G401 (cell line): ENCODE measurements at places on chromosomes 11 and 22.

DNA sequence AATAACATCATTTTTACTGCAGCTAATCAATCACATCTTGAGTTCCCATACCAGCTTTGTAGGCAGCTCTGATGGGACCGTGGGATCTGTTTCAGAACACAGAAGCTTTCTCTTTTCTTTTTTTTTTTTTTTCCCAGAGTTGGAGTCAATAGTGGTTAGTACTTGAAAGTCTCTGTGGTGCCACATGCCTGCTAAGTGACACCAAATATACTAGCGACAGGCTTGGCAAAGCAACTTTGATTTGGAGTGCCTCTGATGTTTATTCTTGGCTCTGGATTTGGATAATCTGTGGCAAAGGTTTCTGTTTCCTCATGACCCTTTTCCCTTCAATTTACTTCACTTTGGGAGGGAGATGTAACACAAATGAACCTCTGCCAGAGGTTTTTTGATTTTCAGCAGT, 681.4 kb upstream of the TENM4 start:
- peak; percentile 2 for DNase-seq

DNA sequence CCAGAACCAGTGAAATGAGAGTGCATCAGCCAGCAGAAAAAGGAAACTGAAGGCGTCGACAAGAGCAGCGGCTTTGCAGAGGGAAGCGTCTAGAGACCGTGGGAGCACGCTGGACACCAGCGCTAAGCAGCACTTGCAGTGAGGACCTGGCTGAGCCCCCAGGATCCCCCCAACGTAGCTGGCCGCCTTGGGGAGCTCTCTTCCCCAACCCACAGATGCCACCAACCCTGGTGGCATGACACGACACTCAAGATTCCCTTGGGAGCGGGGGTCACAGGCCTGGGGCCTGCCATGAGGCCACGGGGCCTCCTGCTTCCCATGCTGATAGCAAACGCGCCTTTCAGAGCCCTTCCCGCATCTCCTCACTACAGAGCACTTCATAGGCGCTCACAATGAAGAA, 13.4 kb upstream of the TESMIN start:
- DNase-seq = no peak

- no peak for DNase-seq
Observed at GRCh38 chr11:133530501-133530835, 1.8 kb downstream of the OPCML start.

DNA sequence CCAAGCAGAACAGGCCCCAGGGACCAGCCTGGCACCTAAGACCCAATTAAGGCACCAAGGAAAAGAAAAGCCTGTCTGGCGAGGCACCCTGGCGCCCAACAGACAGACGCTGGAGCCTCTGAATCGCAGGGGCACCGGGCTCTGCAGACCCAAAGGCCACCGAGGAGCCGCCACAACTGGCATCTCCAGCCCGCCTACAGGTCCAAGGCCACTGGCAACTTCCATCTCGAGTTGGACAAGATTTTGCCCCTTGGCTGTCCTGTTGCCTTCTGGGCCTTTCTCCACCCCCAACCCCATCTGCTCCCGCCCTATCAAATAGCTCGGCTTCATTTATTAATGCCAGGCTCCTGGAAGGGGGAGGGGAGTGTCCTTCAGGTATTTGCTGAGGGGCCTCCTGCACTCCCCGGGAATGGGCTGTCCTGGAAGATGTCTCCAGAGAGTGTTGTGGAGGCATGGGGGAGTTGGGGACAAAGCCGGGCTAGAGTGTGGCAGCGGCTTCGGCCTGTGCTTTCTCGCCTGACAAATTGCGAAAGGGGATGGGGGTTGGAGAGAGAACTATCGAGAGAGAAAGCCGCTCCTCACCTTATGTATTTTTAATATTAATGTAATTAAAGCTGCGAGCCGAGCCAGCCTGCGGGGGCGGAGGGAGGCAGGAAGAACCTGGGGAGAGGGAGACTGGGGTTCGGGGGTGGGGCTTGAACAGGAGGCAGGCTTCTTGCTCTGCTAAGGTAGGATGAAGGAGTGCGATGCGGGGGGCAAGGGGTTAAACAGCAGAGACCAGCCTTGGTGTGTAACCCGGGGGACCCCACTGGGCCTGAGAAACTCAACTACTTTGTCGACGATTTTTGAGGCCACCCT, 2.0 kb downstream of the DSCAML1 start:
- DNase-seq = no peak

DNA sequence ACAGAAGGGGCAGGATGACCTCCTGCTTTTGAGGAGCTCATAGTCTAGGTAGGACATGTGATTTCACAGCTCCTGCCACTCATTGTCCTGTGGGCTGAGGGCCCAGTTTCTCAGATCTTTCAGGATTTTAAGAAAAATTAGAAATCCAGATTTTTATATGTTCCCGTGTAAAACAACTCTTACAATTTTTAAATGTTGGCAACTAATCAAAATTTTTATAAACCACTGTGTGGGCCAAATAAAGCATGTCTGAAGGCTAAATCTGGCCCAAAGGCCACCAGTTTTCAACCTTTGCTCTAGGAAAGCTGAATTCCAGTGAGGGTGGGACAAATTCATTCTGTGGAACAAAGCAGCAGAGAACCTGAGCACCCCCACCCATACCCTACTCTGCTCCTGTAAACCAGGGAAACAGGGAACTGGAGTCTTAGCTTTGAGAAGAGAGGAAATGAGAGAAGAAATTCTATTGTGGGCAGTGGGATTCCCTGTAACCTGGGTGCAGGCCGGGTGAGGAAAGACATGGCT, 20.6 kb downstream of the LRRC32 start:
- DNase-seq = no peak

- no peak for DNase-seq
Observed at GRCh38 chr11:18320617-18321016, 1.3 kb downstream of the HPS5 start.

DNA sequence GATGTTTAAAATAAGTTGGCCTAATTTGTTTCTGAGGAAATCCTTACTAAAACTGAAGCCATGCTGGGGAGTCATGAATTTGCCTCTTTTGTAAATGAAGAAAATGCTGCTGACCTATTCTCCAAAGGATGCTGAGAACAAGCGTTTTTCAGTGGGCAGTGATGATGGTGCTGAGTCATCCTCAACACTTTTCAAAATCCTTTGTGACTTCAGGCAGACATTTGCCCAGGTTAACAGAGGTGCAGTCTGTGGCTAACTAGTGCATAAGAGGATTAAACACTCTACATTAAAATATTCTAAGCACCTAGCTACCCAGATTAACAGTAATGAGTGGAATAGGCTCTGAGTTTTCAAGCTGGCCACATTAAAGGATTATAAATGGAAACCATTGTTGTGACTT, 509.0 kb downstream of the DLG2 start:
- no peak for DNase-seq
